ENCODE measurements at places on chromosomes 12 and 14.

- no peak for DNase-seq
These were observed 36.5 kb downstream of the FOS start for GRCh38 chr14:75315144-75315543.

GRCh38 chr12:86662464-86662863, 406.3 kb upstream of the MGAT4C start:
- no peak for DNase-seq

DNA sequence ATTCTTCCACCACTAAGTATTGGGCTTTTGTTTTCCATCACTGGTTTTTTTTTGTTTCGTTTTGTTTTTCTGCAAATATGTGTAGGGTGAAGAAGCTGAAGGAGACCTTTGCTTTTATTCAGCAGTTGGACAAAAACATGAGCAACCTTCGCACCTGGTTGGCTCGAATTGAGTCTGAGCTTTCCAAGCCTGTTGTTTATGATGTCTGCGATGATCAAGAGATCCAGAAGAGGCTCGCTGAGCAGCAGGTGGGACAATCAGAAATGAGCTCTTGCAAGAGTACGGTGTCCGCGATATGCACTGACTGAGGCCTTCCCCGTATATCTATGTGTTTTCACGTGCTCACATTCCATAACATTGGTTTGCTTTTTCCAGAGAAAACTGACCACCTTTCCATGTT, 91.5 kb downstream of the ESR2 start:
- no peak for DNase-seq

DNA sequence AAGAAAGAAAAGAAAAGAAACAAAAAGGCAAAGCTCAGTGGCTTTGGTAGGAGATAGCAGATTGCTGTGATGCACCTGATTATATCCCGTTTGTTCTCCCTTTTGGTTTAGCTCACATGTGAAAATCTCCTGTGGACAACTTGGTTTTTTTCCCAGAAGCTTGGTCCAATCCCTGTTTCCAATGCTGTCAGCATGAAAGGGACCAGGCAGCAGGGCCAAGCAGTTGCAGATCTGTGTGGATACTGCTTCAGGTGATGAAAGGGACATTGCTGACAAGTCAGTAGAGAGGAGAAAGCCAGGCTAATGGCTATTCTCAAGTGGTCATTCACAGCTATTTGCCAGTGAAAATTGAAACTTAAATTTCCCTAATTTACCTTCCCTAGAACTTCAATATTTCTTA, 18.8 kb upstream of the SLCO1A2 start:
- DNase-seq: no peak

DNA sequence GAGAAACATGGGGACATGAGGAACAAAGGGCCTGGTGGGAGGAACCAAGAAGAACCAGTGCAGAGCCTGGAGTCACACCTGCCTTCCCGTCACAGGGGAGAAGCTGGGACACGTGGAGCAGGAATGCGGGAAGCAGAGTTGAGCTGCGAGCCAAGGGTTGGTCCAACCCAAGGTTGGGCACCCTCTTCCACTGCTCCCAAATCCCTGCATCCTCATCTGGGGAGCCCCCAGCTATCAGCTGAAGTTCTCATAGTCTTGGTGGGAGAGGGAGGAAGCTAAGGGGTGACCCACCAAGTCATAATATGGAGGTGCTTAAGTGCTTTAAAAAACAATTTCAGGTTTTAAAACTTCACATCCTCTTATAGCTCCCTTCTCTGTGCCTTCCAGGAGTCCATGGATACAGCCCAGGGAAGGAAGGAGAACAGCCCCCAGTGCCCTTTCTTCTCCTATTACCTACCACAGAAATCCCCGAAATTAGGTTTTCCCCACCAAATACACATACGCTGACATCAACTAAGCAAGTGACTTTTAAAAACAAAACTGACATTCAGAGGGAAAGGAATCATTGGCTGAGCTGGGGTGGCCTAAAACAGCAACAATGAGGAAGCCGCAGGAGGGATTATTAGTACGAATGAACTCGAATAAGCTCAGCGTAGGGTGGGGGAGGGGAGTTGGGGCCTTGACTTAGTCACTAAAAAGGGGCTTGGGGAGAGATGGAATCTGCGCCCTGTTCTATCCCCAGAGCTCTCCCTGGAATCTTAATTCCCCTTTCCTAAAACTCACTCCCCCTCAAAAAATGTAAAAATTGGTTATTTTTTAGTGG, 4.5 kb downstream of the MYL6 start:
- DNase-seq: no peak

DNA sequence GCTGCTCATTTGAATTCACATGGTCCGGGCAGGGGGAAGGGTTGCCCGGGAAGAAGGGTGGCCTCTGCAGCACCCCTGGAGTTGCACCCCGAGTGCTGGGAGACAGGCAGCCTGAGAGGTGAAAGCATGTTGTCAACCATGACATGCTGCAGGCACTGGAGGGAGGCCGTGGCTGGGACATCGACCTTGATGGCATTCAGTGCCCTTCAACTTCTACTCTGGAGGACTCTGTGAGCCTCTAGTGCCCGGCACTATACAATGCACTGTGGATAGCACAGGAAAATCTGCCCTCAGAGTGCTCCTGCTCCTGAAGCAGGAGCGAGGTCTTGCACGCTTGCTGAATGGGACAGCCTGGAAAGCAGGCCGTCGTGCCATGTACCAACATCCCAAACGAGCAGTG, 359.3 kb upstream of the FKBP4 start:
- DNase-seq: no peak

DNA sequence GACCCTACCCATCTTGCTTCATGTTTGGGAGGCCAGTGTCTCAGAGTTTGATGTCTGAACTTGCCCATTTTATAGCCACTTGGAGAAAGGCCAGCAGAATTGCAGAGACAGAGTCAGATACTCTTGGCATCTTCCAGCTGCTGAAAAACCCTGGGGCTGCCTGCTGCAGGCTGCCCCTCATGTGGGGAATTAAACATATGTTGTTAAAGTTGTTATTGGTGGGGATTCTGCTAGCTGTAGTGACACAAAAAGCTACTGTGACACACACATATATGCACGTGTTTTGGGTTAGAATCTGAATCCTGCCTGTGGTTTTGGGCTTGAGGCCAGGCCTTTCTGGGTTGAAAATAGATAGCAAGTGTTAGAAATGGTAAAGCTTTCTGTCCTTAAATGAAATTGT, 1288.4 kb downstream of the AACS start:
- no peak for DNase-seq

All from NCI-H187 treated with DMSO at 0.1 percent for 48 hours (cell line).